ENCODE measurements at places on chromosomes 1 and 21. TPM values are rescaled to one million over a fixed set of nuclear protein-coding genes. Genes with fewer than 3 reads are reported as not detected.

UBE2Q1 gene
- 56.7 TPM for total RNA-seq

CACNA1S gene
- not detected for total RNA-seq

SPRR2G gene
- total RNA-seq, result not detected

PTPN14 gene
- 20.2 TPM for total RNA-seq

PAPPA2 gene
- 0.76 TPM for total RNA-seq

DNA sequence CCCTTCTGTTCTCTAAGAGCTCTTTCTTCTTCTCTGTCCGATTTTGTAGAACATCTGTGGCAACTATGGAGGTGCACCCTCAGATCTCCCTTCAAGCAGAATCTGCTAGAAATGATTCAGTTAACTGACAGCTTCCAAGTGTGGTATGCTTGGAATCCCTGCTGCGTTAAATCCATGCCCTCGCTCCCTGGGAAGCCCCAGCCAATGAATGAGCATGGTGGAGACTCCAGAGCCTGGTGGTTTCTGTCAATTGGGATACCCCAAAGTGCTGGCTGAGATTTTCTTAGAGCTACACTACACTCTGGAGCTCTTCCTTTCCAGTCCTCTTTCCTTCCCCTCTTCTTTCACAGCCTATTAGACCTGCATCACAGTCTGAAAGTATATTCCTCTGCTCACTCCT is 116.3 kb upstream of the C1orf21 start:
- H3K4me1 ChIP-seq, result no peaks in the 10 kb centered on the region
- H3K27ac ChIP-seq, result no peak overlapping the region
- no peak for DNase-seq
- no peaks in the 10 kb centered on the region for H3K27me3 ChIP-seq
- H3K36me3 ChIP-seq, result no peaks in the 10 kb centered on the region

- no peaks in the 10 kb centered on the region for H3K27me3 ChIP-seq
- peaks cover 14% of the 10 kb centered on the region for H3K4me1 ChIP-seq
- H3K36me3 ChIP-seq, result no peaks in the 10 kb centered on the region
- H3K27ac ChIP-seq, result no peak overlapping the region
- DNase-seq, result no peak
- no peak overlapping the region for H3K4me3 ChIP-seq
Measured at GRCh38 chr1:33222381-33222780, 33.9 kb upstream of the ZNF362 start.

GRCh38 chr1:213783893-213784292 is 203.9 kb upstream of the PROX1 start:
- no peak overlapping the region for H3K4me3 ChIP-seq
- DNase-seq, result no peak
- no peaks in the 10 kb centered on the region for H3K4me1 ChIP-seq
- no peaks in the 10 kb centered on the region for H3K36me3 ChIP-seq

DNA sequence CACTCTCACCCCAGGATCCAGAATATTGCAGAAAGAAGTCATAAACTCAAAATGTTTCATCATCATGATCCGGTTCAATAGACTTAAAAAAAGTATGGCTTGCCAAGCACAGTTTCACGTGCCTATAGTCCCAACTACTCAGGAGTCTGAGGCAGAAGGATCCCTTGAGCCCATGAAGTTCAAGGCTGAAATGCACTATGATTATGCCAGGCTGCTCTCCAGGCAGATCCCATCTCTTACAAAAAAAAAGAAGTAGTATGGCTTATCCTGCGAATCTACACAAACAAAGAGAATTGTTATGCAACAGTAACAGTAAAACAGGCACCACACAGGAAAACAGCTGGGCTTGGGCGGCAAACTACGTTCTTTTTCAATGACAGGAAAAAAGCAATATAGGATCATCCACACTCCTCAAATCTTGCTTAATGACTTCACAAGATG is 76.2 kb downstream of the EIF4G3 start:
- no peaks in the 10 kb centered on the region for H3K27me3 ChIP-seq
- no peaks in the 10 kb centered on the region for H3K4me1 ChIP-seq
- no peak overlapping the region for H3K4me3 ChIP-seq
- peaks cover 30% of the 10 kb centered on the region for H3K36me3 ChIP-seq
- H3K27ac ChIP-seq, result peak overlapping the region; percentile 52

Data from spleen (tissue), 13 donors.